ENCODE measurements at places on chromosomes 12 and 14. TPM values are rescaled to one million over a fixed set of nuclear protein-coding genes. Genes with fewer than 3 reads are reported as not detected.

Gene TAS2R20
- total RNA-seq = 5.9 TPM

Gene LRTM2
- total RNA-seq = 0.29 TPM

Gene FKBP3
- total RNA-seq = 140 TPM

GRCh38 chr14:82180139-82180538, 646.5 kb upstream of the SEL1L start:
- no peak for DNase-seq

GRCh38 chr12:51200156-51200555, 17.7 kb downstream of the POU6F1 start:
- no peak for DNase-seq

DNA sequence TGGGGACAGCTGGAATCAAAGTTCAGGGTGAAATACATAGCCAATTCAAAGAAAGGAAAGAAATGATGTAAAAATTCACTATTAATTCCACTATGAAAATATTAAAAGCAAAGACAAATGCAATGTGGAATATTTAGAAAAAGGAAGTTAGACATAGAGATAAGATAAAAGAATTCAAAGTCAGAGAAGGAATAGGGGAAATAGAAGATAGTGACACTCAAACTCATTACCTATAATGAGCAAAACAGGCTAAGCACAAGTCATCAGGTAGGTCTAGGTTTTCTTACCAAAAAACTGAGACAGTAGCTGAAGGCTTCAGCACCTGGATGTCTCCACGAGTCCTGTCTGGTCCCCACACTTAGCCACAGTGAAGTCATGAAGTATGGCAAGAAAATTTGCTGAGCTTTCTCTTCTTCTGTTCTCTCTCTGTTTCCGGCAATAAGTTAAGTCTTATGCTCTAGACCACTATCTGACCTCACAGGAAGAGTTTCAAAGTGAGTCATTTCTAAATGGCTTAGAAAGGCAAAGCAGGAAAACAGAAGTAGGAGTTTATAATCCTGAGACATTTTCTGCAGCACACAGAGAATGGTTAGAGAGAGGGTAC, at the start of gene C3AR1:
TSS of gene C3AR1 (minus strand) at position 369 of the 604 bp plus-strand sequence. CDS start 6,174 bp downstream, outside the sequence.
- DNase-seq = no peak

DNA sequence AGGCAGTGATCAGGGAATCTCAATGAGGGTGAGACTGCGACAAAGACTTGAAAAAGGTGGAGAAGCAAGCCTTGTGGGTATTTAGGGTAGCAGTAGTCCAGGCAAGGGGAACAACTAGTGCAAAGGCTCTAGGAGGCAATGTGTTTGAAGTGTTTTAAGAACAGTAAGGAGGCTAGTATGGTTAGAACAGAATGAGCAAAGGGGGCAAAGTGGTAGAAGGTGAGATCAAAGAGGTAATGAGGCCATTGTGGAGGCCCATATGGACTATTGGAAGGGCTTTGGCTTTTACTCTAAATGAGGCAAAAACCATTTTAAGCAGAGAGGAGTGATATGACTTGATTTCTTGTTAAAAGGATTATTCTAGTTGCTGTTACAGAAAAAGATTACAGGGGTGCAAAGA, 16.8 kb downstream of the HIF1A start:
- DNase-seq = no peak

DNA sequence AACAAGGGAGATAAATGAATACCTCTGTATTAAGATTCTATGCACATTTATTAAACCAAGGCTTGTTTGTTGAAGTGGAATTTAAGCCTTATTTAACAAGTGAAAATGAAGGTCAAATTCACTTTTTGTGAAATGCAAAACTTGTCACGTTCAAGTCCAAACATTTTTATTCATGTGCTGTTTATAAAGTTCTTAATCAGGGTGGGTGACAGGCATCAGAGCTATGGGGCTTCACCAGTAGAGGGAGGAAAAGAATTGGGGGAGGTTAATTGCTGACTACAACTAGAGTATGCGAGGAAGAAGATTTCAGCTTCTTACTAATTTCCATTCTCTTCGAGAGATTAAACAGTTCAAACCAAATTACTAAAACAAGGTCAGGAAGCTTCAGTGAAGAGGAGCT, 9.7 kb downstream of the MOK start:
- DNase-seq = no peak

GRCh38 chr12:48021485-48022179, 17.4 kb upstream of the COL2A1 start:
- DNase-seq = peak; percentile 97

DNA sequence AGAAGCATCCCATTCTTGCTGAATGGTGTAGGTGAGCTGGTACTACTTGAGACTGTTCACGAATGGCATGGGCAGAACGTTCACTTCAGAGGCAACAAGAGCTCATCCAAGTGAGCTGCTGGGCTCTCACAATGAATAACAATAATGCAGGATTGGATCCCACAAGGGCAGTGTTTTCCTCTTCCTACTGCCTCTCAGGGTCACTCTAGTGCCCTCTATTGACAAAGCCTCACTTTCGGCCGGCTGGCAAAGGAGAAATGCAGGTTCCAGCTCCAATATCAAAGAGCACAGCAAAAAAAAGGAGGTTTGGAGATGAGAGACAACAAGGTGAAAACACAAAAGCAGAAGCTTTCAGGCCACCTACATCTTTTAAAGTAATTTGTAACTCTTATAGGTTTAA, 74.6 kb upstream of the MYF6 start:
- DNase-seq = peak; percentile 93

DNA sequence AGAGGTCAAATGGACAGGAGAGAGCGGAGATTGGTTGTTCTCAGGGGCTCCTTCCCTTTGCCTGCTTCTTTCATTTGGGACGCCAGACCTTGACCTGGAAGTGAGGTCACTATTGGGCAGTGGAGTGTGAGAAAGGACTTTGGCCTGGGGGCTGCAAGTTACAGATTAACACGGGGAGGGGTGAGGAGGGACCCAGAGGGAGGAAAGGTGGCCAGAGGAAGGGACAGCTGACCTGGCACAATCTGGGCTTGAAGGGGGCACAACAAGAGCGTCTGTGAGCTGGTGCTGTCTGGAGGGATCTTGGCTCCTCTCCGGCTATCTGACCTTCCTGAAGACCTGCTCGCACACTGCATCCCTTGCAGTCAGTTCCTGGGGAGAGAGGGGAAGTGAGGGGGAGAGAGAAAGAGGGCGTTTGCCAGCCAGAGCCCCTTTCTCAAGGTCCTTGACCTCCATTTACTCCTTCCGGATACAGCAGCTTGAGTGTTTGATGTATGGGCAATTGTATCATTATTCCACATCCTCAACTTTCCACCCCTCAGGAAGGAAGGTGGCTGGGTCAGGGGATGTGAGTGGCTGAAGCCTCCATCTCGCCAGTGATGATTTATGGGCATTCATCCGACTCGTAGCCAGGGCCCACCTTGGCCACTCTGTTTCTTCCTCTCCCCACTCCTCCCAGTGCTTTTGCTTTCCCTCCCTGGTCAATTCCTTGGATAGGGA, 4.7 kb downstream of the RBP5 start:
- no peak for DNase-seq

Measured in endodermal cell (in vitro differentiated cells).